Activated CD8-positive, alpha-beta memory T cell treated with anti-CD3 and anti-CD28 coated beads for 4 hours (primary cell): ENCODE measurements at places on chromosomes 13 and 19.

GRCh38 chr13:40189898-40190630, 476.4 kb downstream of the FOXO1 start:
- DNase-seq = no peak

DNA sequence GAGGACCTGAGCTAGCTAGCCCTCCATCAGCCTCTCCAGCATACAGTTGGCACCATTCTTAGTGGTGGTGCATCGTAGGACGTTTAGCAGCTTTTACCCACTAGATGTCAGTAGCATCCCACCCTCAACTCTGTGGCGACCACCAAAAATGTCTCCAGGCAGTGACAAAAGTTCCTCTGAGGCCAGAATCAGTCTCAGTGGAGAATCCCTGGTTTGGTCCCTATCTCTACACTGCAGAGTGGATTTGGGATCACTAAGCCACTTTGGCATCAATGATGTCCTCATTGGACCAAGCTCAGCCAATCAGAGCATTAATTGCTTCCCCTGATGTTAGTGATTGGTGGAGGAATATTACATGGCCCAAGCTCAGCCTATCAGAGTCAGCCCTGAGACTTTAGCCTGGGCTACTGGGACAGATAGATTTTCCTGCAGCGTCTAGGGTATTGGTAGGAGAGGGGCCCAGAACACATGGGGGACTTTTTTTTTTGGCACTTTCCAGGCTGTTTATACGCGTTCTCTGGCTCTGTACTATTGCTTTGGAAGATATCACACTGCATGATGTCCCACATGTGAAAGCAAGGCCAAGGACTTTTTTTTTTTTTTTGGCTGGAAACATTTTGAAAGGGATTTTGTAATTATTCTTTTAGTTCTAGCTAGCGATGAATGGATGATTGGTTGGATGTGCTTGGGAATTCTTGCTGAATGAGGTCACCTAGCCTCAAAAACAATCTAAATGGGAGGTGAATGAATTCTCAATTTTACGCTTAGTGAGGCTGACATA, 7.0 kb downstream of the TMEM221 start:
- DNase-seq = no peak

- no peak for DNase-seq
These were observed 43.8 kb downstream of the ZNRF4 start for GRCh38 chr19:5498830-5499550.

GRCh38 chr13:29582171-29582570, 13.3 kb downstream of the SLC7A1 start:
- no peak for DNase-seq

DNA sequence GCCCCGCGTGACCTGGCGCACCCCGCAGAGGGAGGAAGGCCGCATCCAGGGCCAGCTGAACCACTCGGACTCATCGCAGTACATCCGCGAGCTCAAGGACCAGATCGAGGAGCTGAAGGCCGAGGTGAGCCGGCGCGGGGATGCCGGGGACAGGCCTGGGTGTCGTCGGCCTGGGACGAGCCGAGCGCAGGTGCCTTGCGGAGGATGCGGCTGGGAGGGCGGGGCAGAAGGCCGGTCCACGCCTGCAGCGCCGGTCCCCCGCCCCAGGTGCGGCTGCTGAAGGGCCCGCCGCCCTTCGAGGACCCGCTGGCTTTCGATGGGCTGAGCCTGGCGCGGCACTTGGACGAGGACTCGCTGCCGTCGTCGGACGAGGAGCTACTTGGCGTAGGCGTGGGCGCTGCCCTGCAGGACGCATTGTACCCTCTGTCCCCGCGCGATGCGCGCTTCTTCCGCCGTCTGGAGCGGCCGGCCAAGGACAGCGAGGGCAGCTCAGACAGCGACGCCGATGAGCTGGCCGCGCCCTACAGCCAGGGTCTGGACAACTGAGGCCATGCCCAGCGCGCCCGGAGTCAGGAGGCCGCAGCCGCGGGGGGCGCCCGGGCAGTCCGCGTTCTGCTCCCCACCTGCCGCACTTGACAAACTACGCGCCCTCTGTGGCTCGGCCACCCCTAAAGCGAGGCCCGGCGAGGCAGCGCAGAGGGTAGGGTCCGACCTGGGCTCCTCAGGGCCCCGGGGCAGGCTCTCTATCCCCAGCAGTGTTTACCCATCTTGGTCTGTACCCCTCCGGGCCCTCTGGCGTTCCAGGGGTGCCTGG, 10.8 kb downstream of the PRR36 start:
- no peak for DNase-seq

DNA sequence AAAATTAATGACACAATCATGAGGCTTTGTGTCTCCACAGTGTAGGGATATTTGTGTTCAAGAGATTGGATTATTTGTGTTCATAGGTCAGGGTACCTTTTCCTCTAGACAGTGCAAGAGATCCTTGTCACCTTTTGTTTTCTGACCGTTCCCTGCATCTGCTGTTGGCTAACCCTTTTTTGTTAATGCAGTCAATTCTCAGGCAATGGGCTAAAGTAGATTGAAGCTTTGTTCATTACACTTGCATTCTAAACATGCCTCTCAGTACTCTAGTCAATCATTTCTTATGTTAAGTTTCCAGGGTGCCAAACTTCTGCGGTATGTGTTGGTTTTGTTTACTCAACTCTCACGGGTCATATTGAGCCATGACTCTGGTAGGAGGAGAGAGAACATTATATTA, 1.8 kb upstream of the MED4 start:
- no peak for DNase-seq

DNA sequence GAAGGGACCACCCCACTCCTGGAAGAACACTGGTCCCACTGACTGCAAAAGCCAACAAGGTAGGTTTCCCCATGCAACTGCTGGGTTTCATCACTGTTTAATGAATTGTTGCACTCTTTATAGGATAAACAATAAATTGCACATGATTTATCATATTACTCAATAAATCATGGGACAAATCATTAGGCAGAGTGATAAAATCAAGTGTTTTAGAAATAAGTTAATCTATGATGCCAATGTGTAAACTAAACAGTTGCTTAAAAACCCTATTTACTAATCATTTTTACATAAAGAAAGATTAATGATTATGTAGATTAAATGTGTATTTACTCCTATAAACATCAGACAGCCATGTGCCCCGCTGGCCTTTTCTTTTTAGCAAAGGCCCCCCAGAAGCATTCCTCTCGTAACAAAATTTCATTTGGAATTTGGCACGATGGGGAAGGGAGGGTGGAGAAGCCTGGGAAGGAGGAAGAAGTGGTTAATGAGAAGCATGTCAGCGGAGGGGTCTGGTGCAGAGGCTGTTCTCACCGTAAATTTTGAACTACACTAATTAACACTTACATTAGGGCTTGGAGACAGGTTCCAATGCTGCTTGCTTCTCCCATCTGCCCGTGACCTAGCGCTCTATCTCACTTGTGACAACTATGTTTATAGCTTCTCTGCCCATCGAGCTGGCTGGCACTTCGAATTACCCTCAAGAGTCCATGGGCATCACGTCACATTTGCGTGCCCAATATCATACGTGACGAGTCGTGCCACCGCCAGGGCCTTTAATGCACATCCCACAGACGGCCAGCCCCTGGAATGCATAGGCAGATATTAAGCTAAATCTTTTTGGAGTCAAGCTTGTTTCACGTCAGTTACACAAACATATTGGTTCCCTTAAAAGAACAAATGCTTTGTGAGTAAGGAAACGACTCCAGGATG, 357.7 kb upstream of the TSHZ3 start:
- no peak for DNase-seq

DNA sequence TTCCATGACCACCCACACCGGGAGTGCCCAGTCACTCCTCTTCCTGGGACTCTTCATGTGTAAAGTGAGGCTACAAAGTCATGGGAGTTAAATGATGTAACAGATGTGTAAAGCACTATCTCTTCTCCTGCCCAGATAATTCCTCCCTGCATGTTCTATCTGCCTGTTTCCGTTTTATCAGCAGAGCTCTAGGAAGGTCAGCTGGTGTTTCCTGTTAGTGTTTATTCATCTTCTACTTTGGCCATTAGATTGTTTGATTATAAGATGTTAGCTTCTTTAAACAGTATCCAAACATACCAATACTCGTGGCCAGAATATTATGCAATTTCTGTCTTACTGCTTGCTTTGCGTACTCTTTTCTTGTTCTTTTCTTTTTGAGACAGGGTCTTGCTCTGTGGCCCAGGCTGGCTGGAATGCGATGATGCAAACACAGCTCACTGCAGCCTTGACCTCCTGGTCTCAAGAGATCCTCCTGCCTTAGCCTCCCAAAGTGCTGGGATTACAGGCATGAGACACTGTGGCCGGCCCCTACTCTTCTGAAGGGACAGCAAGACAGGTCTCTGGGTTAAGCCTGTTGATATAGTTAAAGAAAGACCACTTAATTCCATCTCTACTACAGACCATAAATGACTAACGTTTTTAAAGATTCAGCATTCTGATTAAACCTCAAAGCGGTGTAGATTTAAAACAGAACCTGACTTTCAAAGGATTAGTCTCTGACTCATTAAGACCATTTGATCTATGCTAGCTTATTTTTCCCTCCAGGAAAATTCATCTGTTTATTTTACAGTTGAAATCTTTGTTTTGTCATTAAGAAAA, 97.4 kb upstream of the AKAP11 start:
- DNase-seq = no peak

- no peak for DNase-seq
These were observed 86.9 kb downstream of the URI1 start for GRCh38 chr19:30028992-30029343.

DNA sequence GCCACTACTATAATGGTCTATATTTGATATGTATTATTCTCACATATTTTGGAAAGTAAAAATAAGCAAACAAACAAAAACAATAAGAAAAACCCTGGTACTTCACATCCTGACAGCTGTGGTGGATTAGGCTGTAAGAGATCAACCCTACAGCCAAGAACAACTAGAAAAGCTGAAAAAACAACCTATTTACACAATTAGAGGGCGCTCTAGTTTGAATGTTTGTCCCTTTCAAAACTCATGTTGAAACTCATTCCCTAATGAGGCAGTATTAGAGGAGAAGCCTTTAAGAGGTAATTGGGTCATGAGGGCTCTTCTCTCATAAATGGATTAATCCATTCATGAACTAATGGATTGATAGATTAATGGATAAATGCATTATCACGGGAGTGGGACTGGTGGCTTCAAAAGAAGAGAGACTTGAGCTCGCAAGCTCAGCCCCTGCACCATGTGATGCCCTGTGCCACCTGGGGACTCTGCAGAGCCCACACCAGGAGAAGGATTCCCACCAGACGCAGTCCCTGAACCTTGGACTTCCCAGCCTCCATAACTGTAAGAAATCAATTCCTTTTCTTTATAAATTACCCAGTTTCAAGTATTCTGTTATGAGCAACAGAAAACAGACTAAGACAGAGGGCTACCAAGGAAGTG, 733.9 kb upstream of the ARGLU1 start:
- DNase-seq = no peak

DNA sequence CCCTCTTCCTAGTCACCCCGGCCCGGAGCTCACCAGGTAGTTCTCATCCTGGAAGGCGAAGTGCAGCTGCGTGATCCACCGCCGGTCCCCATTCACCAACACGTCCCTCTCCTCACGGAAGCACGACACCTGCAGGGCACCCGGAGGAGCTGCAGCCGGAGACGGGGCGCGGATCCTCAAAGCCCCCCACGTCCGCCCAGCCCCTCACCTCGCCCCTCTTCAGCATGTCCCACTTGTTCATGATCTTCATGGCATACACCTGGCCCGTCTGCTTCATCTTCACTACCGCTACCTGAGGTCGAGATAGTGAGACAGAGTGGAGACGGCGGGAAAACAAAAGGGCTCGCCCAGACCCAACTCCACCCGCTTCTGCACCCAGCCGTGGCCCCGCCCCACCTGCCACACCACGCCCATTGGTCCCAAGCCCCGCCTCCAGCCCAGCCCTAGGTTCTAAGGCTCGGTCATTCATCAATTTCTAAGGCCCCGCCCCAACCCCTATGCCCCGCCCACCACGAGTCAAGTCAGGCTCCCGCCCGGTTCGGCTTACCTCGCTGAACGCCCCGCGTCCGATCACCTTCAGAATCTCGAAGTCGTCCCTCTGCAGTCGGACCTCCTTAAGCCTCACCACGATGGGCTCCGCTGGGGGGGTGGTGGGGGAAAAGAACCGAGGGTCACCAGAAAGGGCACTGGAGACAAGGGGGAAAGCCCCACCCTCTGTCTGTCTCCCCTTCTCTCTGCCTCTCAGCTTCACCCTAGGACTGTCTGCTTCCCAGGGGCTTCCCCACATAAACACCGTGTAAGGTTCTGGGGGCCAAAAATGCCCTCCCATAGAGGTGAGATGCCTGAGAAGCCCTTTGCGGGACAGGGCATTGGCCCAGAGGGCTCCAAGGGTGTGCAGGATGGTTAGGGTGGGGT, 2.8 kb downstream of the DMPK start:
- DNase-seq = peak; percentile 63

- DNase-seq = no peak
These were observed 6.0 kb upstream of the EML2 start for GRCh38 chr19:45645068-45645630.

DNA sequence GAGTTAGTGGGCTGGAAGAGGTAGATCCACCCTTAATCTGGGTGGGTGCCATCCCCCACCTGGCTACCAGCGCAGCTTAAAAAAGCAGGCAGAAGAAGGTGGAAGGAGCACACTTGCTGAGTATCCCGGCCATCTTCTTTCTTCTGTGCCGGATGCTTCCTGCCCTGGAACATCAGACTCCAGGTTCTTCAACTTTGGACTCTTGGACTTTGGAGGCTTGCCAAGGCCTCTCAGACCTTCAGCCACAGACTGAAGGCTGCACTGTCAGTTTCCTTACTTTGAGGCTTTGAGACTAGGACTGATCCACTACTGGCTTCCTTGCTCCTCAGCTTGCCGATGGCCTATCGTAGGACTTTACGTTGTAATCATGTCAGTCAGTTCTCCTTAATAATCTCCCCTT, 127.6 kb upstream of the GPC6 start:
- DNase-seq = no peak

GRCh38 chr19:42111384-42111783, 20.9 kb downstream of the POU2F2 start:
- DNase-seq = no peak

DNA sequence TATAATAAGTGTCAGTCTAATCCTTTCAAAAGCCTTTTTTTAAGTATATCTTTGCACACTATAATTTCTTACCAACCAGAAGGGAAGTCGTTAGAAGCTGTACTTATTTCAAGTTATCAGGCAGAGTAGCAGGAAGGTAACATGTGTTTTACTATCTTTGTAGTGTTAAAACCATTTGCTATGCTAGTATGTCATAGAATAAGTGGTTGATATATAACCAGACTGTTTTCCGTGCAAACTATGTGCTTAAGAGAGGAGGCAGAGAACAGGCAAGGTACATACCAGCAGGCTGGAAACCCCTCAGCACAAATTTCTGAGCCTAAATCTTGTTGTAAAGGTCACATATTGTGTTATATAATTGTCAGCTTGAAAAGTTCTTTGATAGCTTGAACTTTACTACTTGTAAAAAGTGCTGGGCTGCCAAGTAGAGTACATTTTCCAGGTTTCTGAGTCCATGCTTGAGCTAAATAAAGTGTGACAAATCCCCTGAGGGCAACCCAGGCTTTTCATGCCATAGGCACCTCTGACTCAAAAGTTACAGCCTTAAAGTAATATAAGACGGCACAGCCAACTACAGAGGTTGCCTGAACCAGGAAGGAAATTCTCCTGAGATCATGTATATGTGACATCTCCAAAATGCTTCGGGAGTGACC, 1297.4 kb downstream of the PCDH9 start:
- DNase-seq = no peak
